ENCODE measurements at places on chromosomes 7 and 10.
A peak's percentile ranks its signal among the peaks of the same experiment; 100 is the strongest.

- no peak for DNase-seq
Observed at GRCh38 chr7:156673454-156673853, 32.9 kb downstream of the RNF32 start.

DNA sequence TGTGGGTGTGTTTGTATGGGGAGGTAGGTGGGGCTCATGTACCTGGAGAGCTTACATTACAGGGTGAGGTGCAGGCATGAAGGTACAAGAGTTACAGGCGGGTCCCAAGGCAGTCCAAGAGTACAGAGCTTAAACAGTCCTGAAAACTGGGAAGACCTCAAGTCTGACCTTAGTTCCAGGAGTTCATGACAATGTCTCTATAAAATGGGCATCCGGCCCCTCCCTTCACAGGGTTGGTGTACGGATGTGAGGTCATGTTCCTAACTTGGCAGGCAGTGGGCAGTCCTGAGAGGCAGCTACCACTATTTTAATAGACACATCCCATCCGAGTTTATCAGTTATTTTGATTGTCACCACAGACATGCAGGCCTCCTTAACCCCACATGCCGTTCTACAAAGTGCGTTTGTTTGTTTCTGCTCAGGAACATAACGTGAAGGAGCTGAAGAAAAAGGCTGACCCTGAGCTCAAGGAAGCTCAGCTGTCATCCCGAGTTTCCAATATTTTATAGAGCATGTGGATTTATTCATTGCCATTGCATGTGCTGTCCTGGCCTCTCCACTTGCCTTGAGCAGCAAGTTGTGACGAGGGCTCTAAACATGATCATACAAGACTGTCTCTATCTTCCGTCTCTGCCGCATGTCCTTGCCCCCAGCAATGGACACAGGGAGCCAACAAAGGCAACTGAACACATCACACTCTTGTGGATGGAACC lies 647.5 kb upstream of the IGFBP3 start:
- no peak for DNase-seq

- DNase-seq = no peak
Observed at GRCh38 chr10:20890009-20890408, 7.1 kb downstream of the NEBL start.

- peak; percentile 37 for DNase-seq
Observed at GRCh38 chr10:79275431-79275851, 71.8 kb upstream of the PPIF start.

GRCh38 chr10:50362547-50363125 lies 111.3 kb upstream of the ASAH2 start:
- no peak for DNase-seq

- no peak for DNase-seq
Observed at GRCh38 chr10:20976891-20977290, 79.8 kb upstream of the NEBL start.

DNA sequence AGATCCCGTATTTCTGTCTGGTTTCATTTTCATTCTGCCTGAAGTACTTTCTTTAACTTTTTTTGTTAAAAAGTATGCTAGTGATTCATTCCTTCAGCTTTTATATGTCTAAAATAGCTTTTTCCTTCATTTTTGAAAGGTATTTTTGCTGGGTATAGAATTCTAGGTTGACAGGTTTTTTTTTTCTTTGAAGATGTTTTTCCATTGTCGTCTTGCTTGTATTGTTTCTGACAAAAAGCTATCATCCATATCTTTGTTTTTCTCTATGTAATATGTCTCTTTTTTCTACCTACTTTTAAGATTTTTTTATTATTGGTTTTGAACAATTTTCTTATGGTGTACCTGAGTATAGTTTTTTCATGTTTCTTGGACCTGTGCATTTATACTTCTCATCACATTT lies 8.2 kb downstream of the CUTC start:
- no peak for DNase-seq

- DNase-seq = no peak
Observed at GRCh38 chr7:68678196-68678595, 920.1 kb upstream of the AUTS2 start.

DNA sequence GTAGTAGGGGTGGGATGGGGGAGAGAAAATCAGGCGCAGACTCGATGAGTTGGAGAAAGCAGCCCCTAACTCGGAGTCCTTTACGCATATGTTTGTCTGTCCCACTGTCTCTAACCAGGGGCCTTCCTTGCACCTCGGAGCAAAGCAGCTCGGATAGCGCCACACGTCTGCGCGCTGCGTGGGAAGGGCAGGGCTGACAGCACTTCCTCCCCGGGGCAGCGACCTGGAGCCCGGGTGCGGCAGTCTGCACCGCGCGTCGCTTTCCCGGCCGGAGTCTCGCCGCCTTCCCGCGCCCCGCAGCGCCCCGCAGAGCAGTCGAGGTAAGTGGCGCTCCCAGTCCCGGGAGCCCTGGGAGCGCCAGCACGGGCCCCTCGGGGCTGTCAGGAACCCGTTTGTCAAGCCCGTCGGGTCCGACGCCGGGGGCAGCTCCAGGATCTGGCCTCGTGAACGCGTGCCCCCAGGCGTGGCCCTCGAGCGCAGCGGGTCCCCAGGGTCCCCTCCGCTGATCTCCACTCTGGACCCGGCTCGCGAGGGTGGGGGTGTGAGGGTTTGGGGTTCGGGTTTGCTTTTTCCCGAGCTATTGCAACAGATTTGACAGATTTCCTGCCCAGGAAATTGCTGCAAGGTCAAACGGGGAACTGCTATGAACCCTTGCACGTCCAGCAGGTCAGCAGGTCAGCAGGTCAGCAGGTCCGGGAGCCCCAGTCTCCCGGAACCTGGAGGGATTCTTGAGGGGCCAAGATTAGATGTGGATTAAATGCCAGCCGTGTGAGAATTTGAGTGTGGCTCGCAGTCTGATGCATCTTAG lies 597 bp downstream of the APBB1IP start:
- no peak for DNase-seq

GRCh38 chr10:48924988-48925387 lies 14.7 kb downstream of the LRRC18 start:
- no peak for DNase-seq

DNA sequence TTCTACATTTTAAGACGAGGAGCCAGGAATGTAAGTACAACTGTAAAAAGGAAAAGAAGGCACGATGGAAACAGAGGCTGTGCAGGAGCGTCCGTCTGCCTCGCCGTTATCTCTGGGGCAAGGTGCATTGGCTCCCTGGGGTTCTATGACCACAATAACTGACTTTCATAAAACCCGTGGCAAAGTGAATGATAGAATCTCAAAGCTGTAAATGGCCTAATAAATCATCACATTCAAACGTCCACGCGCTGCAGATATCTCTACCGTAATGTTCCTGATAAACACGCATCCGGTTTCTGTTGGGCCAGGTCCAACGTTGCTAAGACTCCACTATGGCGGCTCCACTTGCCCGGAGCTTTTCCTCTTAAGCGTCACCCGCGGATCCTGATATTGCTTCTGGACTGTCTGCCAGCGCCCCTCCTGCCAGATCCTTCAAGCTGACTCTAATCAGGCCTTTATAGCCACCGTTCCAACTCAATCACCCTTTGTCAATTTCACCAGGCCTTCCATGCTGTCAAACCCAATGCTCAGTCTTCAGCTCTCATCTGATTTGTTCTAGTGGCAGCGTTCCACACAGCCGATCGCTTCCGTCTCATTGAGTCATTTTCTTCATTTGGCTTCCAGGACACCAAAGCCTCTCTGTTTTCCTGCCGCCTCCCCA lies 265.6 kb upstream of the FOXK1 start:
- DNase-seq = no peak

DNA sequence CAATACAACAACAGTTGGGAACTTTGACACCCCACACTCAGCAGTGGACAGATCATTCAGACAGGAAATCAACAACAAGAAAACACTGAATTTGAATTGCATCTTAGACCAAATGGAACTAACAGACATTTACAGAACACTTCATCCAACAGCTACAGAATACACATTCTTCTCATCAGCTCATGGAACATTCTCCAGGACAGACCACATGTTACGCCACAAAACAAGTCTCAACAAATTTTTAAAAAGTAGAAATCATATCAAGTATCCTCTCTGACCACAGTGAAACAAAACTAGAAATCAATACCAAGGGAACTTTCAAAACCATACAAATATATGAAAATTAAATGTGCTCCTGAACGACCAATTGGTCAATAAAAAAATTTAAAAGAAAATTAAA lies 212.3 kb downstream of the DNAJC1 start:
- no peak for DNase-seq

GRCh38 chr10:72223743-72224101 lies 7.6 kb upstream of the ASCC1 start:
- DNase-seq = peak; percentile 20

- no peak for DNase-seq
Observed at GRCh38 chr7:95471071-95471470, 14.7 kb upstream of the ASB4 start.

- no peak for DNase-seq
Observed at GRCh38 chr7:74121401-74122249, 38.0 kb downstream of the LIMK1 start.

GRCh38 chr7:142885311-142886230 lies at the start of gene TRPV6:
Gene TRPV6, minus strand, starts transcription at chr7:142885745.
- no peak for DNase-seq
